ENCODE measurements at places on chromosomes 7 and 10. TPM values are rescaled to one million over a fixed set of nuclear protein-coding genes. Genes with fewer than 3 reads are reported as not detected.

ZNF438 gene
- 11.8 TPM for total RNA-seq

GRCh38 chr7:13181216-13181615 is 493.8 kb downstream of the ARL4A start:
- DNase-seq: no peak
- H3K4me1 ChIP-seq: no peaks in the 10 kb centered on the region
- H3K27ac ChIP-seq: no peak overlapping the region
- no peaks in the 10 kb centered on the region for H3K27me3 ChIP-seq
- H3K36me3 ChIP-seq: no peaks in the 10 kb centered on the region

- DNase-seq: peak; percentile 32
- H3K27ac ChIP-seq: no peak overlapping the region
- no peaks in the 10 kb centered on the region for H3K4me1 ChIP-seq
- H3K36me3 ChIP-seq: no peaks in the 10 kb centered on the region
Observed at GRCh38 chr7:46210467-46210866, 289.4 kb upstream of the IGFBP3 start.

FFAR4 gene
- 1.5 TPM for total RNA-seq

SYNPO2L gene
- 0.49 TPM for total RNA-seq

GRCh38 chr10:127694580-127695193 is 42.3 kb upstream of the FOXI2 start:
- no peak overlapping the region for H3K4me3 ChIP-seq
- DNase-seq: no peak
- H3K4me1 ChIP-seq: no peaks in the 10 kb centered on the region
- H3K27me3 ChIP-seq: no peaks in the 10 kb centered on the region

- no peak for DNase-seq
- peaks cover 30% of the 10 kb centered on the region for H3K4me1 ChIP-seq
- no peaks in the 10 kb centered on the region for H3K36me3 ChIP-seq
- no peak overlapping the region for H3K27ac ChIP-seq
- no peak overlapping the region for H3K4me3 ChIP-seq
Observed at GRCh38 chr10:62237966-62238365, 30.7 kb downstream of the RTKN2 start.

- H3K36me3 ChIP-seq: no peaks in the 10 kb centered on the region
- no peak for DNase-seq
- peak overlapping the region; percentile 72 for H3K4me3 ChIP-seq
- H3K4me1 ChIP-seq: peaks cover 35% of the 10 kb centered on the region
Observed at GRCh38 chr7:140230861-140231770, 54.3 kb upstream of the KDM7A start.
